ENCODE measurements at places on chromosomes 4 and X.
A peak's percentile ranks its signal among the peaks of the same experiment; 100 is the strongest.

DNA sequence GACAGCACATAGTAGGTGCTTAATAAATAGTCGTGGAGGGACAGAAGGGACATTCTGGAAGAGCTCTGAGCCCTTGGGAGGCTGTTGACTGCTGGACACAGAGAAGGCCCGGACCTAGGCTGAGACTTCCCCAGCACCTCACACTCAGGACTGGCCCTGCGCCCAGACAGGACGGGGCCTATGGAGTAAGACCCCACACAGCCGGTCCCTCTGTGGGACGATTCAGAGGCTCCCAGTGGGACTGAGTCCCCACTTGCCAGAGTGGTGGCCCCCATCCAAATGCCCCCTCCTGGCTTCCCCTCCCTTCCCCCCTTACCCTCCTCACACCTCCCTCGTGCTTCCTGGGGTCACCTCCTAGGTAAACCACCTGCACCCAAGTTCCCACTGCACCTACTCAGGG is 8.9 kb downstream of the ABLIM2 start:
- DNase-seq: no peak

DNA sequence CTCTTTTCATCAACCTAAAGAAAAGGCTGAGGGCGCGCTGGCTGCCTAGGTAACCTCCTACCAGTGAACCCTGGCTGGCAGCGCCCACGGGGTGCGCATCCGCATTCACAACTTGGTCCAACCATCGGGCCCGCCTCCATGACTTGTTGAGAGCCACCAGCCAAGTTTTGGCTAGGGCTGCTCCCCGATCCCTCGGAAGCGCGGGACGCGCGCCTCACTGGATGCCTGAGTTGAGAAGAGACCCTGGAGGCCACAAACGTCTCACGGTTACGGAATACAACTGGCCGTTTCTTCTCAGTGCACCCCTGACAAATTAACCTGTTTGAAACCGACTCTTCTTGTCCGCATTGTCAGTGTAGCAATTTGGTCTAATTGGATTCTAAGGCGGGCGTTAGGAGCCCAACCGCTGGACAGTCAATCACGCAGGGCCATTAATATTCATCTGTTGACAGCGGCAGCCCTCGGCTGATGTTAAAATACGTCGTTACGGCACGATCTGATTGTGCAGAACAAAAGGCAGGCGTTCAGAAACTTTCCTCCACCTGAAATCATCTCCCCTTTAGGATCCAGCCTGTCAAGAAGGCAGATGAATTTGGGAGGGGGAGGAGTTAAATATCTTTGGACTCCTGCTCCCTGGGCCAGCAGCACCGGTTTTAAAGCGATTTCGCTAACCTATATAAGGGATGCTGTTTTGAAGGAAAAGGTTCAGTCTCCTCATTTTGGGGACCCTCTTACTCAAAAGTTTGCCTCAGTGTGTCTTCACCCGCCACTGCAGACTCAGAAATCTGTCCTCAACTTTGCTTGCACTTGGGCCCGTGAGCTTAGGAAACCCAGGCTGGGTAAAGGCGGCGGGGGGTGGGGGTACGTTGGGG is 1.2 kb downstream of the GPC3 start:
- no peak for DNase-seq

GRCh38 chr4:185774845-185775680 is 36.9 kb downstream of the SORBS2 start:
- no peak for DNase-seq

GRCh38 chrX:154490021-154490413 is 412 bp downstream of the SLC10A3 start:
- DNase-seq: no peak

GRCh38 chr4:132542228-132542627 is 606.9 kb upstream of the PCDH10 start:
- no peak for DNase-seq

- no peak for DNase-seq
Measured at GRCh38 chr4:51851090-51851936, 8.4 kb downstream of the DCUN1D4 start.

- DNase-seq: no peak
Measured at GRCh38 chrX:138691186-138691585, 20.3 kb downstream of the FGF13 start.

- DNase-seq: no peak
Measured at GRCh38 chrX:65925005-65925404, 114.9 kb downstream of the VSIG4 start.

DNA sequence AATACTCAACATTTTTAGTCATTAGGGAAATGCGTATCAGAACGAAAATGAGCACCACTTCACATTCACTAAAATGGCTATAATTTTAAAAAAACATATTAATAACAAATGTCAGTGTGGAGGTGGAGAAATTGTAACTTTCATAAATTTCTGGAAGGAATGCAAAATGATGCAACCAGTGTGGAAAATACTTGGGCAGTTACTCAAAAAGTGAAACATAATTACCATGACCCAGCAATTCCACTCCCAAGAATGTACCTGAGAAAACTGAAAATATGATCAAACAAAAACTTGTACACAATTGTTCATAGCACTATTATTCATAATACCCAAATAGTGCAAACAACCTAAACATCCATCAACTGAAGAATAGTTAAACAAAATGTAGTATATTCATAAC is 76.1 kb upstream of the FAM241A start:
- DNase-seq: no peak

GRCh38 chr4:11604821-11605220 is 176.1 kb upstream of the HS3ST1 start:
- DNase-seq: no peak

DNA sequence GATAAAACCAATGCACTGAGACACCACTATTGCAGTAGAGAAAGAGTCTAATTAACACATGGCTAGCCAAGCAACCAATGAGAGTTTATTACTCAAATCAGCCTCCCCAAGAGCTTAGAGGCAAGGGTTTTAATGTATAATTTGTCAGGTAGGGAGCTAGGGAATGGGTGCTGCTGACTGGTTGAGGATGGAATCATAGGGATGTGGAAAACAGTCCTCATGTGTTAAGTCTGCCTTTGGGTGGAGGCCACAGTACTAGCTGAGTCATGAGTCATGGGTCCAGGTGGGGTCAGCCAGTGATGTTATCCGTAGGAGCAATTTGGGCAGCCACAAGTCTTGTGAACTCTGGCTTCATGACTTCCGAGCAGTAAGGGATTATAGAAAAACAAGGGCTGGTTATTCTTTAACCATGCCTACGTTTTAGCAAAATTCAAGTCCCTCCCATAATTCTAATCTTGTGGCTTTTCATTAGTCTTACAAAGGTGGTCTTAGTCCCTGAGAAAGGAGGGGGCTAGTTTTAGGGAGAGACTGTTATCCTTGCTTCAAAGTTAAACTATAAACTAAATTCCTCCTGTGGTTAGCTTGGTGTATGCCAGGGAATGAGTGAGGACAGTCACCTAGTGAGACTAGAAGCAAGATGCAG is 25.1 kb upstream of the PLAC8 start:
- DNase-seq: no peak

GRCh38 chr4:163681208-163681821 is 186.8 kb downstream of the TMA16 start:
- peak; percentile 84 for DNase-seq

DNA sequence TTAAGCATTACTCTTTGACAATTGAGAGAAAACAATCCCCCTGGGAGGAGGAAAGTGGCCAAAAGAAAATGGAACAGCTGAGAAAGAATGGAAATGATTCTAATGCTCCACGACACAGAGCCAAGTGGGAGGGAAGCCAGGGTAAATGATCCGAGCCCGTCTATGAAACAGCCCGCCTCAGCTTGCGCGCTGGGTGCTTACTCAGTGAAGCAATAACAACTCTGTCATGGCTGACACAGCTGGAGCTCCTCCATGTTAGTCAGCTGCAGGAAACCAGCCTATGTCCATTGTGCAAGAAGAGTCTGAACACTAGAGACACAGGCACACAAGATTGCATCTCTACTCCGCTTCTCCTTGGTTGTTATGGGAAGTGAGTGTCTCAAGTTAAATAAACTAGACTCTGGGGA is 19.3 kb downstream of the NOA1 start:
- DNase-seq: no peak

DNA sequence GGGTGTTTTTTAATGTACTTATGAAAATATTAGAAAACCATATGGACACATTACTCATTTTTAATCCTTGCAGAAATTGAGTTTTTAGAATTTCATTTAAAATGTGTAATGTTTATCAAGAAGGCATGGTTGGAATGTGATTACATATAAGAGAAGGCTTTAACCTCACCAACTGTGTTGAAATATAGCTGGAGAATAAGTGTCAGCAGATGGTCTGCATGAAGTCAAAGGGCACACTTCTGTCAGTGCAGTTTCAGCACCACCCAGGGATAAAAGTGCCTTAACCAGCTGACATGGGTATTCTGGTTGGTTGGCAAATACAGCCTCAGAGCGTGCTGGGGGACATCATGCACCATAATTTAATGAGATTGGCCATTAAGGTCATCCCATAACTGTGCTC is 21.2 kb upstream of the ANTXR2 start:
- DNase-seq: no peak

DNA sequence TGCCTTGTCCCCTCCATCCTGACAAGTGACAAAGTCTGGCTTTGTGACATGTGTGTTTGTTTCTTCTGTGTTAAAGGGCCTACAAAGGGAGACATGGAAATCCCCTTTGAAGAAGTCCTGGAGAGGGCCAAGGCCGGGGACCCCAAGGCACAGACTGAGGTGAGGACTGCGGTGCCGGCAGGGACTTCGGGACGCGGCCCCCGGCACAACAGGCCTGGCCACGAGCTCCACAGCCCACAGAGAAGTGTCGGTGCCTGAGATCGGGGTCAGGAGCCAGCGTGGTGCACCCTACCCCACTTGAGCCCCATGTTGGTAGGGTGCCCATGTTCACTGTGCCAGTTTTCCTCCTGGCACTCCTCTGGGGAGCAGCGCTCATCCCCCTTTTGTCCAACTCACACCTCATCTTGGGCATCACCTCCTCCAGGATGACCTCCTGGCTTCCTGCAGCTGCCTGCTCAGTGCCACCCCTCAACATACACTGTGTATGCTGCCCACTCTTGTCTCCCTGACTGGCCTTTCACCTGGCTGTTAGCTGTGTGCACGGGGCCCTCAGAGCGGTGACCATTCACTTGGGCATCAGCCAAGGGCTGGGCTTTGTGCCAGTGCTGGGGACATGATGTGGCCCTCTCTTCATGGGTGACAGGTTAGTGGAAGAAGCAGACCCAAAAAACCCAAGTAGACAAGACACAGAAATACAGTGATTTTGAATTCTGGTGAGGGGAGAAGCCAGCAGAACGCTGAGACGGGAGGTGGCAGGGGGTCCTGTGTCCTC is 17.6 kb downstream of the WFS1 start:
- no peak for DNase-seq

Data from NCI-H526 (cell line).